ENCODE measurements at places on chromosomes 16 and 17.
A peak's percentile ranks its signal among the peaks of the same experiment; 100 is the strongest.

GRCh38 chr17:45306094-45306493 is 10.7 kb downstream of the MAP3K14 start:
- DNase-seq = no peak

- DNase-seq = no peak
Measured at GRCh38 chr17:10172241-10172741, 26.1 kb downstream of the GAS7 start.

GRCh38 chr16:65663774-65664173 is 541.9 kb upstream of the CDH11 start:
- DNase-seq = no peak

- DNase-seq = no peak
Measured at GRCh38 chr16:88844419-88845036, 12.2 kb downstream of the GALNS start.

DNA sequence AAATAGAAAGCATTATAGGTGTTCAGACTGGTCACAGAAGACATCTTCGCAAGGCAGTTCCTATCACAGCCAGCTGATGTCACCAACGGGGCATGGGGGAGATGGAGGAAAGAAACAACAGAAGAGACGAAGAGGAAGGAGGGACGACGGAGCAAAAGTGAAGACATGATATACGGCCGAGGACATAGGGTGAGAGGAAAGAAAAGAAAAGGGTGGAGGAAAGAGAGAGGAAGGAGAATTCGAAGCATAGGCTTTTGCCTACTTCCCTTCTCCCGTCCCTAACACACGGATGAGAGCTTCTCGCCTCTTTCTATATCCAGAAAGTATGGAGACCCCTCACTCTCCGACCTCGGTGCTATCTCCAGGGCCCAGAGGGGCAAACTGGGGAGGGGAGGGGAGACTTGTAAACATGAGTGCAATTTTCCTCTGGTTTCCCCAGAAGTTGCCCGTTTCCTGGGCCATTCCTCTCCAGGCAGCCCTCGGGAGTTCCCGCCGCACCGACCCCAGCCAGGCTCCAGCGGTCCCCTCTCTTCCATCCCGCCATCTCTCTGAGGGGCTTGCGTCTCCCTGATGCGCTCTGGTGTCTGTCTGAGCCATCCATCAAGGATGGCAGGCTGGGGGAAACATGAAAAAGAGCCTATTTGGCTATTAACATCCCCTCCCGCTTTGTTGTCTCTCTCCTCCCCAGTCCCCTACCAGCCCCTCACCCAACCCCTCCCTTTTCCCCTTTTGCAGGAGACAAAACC is 26.0 kb downstream of the COPZ2 start:
- no peak for DNase-seq

DNA sequence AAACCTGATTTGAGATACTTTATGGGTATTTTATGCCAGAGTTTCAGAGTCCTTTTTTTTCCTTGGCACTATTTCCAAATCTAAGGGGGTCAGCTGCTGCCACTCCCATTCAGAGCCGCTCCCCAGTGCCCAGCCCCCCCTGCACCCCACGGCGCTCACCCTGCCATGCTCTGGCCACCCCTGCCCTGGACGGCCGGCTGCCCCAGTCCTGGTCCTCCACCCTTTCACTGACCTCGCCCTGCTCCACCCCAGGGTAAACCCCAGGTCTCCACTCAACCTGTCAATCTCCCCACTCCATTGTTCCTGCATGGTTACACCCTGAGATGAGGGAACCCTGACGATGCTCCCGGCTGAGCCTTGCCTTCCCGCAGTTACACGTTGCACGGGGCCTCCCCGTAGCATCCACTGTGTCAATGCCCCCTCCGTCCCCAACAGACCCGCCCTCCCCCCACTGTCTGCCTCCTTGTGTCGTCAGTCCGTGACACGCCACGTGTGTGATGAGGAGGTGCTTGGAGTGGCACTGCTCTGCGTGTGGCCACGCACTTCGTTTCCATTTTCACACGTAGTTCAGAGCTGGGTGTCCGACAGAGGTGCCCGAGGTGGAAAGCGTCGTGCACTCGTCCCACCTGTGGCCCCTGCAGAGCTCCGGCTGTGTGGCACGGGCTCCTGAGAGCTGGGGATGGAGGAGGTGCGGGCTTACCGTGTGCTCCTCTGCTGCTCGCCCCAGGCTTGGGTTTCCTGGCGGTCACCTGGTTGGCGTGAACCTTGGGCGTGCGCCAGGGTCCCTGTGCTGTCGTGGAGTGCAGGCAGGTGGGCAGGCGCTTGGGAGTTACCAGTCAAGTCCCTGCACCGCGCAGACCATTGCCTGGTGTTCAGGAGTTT is 116.5 kb downstream of the BANP start:
- no peak for DNase-seq

- DNase-seq = no peak
Measured at GRCh38 chr16:28878083-28878926, at the start of gene ATP2A1. Gene ATP2A1 (plus strand): TSS chr16:28878488. CDS start chr16:28878672, 184 bp downstream.

GRCh38 chr17:49928837-49929475 is 40.0 kb upstream of the DLX4 start:
- no peak for DNase-seq

DNA sequence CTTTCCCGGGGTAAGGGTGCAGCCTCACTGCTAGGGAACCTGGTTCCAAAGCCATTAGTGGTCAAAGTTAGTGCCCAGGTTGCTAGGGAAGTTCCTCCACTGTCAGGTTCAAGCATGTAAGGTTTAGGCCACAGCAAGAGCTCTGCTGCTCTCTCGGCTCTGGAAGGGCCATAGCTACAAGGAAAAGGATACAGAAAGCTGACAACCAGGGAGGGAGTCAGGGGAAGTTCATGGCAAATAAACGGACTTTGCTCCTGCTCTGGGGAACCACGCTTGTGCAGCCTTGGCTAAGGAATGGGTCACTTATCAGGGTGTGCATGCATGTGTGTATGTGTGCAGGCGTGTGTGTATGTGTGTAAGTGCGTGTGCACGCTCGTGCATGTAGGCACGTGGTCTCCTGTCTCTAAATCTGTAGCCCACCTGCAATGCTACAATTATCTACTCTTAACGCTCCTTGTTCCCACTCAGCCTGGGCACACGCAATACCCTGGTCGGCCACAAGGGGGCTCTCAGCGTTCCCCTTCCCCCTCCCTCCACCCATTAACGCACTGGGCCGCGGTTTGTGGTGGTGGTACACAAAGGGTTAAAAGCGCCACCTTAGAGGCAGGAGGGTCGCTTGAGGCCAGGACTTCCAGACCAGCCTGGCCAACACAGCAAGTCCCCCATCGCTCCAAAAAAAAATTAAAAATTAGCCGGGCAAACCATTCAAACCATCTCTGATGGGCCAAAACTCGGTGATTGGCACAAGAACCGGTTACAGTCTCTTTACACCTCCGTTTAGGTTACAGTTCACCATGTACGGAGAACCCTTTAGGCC is 48.4 kb upstream of the KDM8 start:
- DNase-seq = peak; percentile 47

- no peak for DNase-seq
Measured at GRCh38 chr17:28716740-28717577, 709 bp downstream of the RAB34 start.

Measured in stimulated activated CD8-positive, alpha-beta memory T cell treated with anti-CD3 and anti-CD28 coated beads, Interleukin-7, amount 100 ng/mL, for 4 hours (primary cell).